ENCODE measurements at places on chromosomes 7 and 10.

GRCh38 chr7:112444505-112444904, 5.8 kb upstream of the IFRD1 start:
- DNase-seq = no peak

DNA sequence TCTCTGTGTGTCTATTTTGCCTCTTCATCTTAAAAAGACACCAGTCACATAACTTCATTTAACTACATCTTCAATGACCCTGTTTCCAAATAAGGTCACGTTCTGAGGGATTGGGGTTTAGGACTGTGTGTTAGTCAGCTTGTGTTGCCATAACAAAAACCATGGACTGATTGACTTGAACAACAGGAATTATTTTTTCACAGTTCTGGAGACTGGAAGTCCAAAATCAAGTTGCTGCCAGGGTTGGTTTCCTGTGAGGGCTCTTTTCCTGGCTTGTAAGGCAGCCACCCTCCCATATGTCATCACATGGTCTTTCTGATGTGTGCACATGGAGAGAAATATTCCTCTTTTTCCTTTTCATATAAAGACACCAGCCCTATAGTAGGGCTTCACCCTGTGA, 55.3 kb downstream of the REEP3 start:
- no peak for DNase-seq

- no peak for DNase-seq
These were observed 28.5 kb upstream of the DPYSL4 start for GRCh38 chr10:132158122-132158741.

DNA sequence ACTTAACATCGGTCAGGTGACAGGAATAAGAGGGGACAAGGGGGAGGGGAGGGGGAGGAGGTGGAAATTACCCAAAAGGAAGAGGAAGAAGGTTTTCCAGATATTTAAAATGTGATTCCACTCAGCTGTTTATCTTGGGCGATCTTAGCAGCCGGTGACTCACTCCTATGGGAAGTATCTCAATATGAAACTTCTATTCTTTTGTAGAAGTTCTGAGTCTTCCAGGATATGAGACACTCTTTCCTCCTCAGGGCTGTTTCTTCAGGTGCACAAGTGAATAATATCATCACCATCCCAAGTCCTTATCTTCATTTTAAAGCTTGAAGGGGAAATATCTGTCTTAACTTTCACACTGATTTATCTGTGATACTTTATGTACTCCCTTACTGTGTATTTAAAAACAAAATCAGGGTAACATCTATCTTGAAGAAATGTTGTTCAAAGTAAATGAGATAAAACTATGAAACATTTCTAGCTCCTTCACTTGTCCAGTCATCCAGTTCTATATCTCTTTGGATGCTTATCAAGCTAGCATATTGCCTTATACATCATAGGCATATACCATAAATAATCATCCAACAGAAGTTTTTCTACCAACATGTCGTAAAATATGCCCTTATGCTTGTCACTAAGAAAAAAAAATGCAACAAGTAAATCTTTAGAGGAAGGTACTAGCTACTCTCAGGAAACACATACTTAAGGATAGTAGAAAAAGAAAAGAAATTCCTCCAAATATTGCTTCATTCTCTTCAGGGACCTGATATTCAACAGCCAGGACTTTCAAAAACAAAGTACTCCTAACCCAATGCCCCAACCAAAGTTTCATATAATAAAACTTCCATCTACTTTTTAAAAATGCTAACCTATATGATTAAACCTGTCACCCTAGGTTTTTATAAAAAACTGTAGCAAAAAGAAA, 13.7 kb downstream of the DOCK4 start:
- peak; percentile 82 for DNase-seq

GRCh38 chr10:78436222-78436573, 402.5 kb downstream of the RPS24 start:
- no peak for DNase-seq

DNA sequence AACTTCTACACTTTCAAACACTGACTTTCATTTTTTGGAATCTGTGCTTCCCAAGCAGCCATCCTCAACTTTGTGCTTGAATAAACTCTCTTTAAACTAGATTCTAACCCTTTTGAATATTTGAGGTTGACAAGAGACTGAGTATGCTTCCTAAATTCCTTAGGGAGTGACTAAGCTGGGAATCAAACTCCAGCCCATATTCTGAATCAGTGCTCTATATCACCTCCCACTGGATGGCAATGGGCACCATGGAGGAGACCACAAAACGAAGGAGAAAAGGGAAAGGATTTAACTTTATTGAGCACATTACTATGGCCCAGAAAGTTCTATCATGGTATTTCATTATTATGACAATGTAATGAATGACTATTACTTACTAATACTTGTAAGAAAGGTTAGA, 17.2 kb upstream of the SLC26A4 start:
- DNase-seq = peak; percentile 76

DNA sequence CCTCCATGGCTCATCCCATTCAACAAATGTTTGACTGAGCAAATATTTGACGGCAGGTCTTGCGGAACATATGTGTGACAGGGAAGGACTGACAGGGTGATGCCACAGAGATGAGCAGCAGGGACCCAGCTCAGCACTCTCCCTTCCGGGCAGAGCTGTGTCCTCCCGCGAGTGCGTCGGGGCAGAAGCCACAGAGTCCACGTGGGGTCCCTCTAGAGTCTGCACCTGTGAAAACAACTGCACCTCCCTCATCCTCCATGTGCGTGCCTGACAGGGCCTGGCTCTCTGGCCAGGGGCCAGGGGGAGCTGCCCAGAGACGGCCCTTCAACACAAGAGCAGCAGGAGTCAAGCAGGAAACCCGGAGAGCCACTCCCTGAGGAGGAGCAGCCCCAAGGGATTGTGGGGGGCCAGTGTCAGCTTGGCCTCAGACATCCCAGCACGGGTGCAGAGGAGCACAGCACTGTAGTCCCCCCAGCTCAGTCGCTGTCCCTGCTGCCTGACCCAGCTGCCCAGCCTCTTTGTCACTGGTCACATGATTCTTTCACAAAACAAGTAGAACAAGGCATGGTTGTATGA, 83.6 kb upstream of the TMEM72 start:
- DNase-seq = no peak

DNA sequence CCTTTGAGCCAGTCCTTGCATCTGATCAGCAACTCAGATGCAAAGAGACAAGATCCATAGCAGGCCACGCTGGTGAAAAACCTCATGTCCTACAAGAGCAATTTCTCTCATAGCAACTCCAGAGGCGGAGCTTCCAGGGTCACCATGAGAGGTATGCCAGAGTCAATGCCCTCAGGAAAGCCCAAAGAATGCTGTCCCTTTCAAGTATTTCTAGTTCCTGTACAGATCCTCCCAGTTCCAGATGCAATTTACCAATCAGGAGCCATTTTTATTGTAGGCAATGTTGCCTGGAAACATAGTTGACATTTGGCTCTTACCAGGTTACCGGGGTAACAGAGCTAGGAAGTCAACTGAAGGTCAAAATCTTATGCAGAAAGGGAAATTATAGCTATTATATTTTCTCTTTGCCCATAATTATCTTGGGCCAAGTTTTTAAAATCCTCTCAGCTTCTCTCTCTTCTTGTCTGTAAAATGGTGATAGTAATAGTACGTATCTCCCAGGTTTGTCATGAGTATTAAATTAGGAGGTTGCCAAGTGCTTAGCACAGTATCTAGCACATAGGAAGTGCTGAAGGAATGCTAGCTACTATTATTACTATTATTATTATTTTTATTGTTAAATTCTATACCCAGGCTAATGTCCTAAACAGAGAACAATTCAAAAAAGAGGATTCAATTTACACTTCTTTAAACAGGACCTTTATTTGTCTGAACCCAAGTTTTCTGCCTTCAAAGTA, 46.3 kb upstream of the TM9SF3 start:
- DNase-seq = no peak

DNA sequence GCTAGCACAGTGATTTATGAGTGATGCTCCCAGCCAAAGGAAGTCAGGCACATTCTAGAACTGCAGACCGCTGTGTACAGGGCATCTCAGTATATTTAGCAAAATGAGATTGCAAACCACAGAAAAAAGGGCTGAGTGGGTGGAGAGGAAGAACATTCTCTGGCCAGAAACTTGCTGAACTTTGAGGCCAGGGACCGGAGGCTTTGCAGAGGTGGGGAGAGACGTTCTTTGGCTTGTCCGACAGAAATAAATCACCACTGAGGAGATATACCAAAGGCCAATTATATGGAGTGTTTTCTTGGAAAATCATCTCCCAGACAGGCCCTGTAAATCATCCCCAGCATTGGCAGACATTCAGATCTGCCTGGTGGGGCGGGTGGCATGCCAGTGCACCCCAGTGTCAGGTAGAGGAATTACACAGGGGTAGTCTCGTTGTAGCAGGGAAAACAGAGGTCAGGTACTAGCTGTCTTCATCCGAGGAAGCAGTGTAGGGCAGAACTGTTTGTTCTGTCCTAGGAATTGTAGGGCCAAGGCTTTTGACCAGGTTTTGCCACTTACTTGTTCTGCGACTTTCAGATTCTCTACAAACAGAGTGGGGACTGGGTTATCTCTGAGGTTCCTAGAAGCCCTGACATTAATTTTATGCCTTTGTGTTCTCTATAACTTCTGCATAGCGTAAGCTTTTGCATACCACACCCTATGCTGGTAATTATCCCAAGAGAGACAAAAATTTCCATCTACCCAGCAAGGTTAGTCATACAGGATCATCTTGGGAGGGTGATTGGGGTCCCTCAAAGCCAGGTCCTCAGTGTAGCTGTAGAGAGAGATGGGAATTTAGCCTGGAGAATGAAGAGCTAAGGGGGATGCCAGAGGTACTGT, 655.6 kb downstream of the LRMDA start:
- peak; percentile 39 for DNase-seq

DNA sequence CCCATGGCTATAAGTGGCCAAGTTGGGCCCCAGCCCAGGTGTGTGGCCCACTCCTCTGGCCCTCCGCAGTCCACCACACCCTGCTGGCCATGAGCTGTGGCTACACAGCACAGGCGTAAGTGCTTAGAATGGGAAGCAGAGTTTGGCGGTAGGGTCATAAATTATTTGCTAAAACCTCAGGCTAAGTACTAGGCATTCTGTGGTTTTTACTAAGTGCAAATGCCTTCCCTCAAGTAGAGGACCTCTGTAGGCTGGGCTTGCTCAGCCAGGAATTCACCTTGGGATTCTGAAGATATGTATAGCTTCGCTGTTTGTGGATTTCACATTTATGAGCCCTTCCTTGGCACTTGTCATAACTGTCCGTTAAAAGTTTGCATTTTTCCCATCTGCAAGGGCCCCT, 44.8 kb upstream of the LOXL4 start:
- no peak for DNase-seq

GRCh38 chr10:80485946-80486764, 32.0 kb downstream of the TSPAN14 start:
- no peak for DNase-seq

DNA sequence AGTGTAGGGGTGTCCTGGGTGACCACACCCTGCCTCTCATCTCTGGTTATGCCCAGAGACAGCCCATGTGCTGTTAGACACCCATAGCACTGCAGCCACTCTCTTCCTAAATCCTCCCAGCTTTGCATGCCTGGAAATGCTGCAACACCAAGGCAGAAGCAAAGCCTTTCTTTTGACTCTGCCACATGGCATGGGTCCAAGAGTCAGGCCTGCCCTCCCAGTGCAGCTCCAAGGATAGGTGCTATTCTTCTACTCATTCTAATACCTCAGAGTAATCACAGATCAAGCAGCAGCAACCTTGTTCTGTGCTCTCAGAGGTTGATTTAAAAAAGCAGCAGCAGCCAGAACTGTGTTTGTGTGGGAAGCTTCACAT, 23.4 kb downstream of the FRMPD2 start:
- peak; percentile 6 for DNase-seq

DNA sequence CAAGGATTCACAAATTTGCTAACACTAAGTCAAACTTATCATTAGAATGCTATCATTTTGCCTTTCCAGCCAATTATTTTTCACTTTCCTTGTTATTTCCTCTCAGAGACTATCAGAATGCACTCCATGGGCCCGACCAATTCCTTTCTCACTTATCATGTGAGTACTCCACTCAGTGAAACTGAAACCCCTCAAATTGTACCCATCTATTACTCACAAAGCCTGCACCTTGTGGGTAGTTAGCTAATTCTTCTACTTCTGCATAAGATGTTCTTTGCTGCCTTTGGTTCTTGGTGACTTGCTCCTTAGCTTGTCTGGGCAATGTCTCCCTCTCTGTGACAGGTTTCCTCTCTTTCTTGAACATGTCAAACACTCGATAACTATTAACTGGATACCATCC, 35.2 kb upstream of the MBL2 start:
- no peak for DNase-seq

DNA sequence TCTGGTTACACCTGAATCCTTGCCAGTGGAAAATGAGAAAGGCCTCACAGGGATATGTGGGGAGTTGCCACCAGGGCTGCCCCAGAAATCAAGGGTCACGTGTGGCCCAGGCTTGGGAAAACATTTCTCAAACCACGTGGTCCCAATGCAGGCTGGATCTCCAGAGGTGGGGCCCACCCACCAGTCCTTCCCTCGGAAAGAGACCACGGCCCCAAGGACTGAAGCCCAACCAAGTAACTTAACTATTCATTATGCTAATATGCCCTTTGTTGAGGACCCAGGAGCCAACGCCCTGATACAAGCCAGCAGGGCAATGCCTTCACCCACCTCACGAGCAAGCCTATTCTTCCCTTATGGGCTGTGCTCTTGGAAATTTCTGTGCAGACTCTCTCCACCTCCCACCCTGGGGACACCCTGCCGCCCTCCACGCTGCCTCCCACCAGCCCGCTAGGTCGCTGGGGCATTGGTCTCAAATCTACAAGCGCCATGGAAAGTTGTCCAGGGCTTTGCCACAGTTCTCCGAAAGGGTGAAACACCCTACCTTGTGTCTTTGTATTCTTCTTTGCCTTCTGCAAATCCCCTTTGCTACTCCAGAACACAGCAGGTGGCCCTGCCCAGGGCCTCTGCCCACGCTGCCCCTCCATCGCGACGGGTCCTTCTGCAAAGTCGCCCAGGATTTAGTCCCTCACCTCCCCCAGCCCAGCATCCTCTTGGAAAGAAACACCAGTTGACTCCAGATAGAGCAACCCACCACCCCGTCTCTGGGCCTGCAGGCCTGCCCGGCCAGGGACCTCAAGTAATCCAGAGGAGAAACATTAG, 8.8 kb downstream of the TNS3 start:
- DNase-seq = no peak

- peak; percentile 38 for DNase-seq
These were observed 584 bp upstream of the GARS1 start for GRCh38 chr7:30594048-30594539.

DNA sequence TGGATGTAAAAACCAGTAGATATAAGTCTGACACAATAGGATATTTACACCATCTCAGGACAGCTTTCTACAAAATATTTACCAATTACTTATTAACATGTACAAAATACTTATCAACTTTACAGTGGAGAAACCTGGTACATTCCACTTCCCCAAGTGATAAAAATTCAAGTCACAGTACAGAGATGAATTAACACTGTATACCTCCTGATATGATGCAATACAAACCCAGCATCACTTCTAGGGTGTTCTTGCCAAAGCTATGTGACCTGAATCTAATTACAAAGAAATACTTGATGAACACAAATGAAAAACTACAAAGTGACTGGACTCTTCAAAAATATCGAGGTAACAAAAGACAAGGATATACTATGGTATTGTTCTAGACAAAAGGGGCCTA, 156.4 kb upstream of the FGFR2 start:
- peak; percentile 21 for DNase-seq

GRCh38 chr10:114206902-114207301, 27.7 kb downstream of the TDRD1 start:
- DNase-seq = no peak

GRCh38 chr7:25835197-25835596, 316.8 kb upstream of the NFE2L3 start:
- peak; percentile 54 for DNase-seq
